ENCODE measurements at places on chromosomes 2 and 18.

- DNase-seq, result no peak
Observed at GRCh38 chr18:44786257-44786656, 105.6 kb downstream of the SETBP1 start.

DNA sequence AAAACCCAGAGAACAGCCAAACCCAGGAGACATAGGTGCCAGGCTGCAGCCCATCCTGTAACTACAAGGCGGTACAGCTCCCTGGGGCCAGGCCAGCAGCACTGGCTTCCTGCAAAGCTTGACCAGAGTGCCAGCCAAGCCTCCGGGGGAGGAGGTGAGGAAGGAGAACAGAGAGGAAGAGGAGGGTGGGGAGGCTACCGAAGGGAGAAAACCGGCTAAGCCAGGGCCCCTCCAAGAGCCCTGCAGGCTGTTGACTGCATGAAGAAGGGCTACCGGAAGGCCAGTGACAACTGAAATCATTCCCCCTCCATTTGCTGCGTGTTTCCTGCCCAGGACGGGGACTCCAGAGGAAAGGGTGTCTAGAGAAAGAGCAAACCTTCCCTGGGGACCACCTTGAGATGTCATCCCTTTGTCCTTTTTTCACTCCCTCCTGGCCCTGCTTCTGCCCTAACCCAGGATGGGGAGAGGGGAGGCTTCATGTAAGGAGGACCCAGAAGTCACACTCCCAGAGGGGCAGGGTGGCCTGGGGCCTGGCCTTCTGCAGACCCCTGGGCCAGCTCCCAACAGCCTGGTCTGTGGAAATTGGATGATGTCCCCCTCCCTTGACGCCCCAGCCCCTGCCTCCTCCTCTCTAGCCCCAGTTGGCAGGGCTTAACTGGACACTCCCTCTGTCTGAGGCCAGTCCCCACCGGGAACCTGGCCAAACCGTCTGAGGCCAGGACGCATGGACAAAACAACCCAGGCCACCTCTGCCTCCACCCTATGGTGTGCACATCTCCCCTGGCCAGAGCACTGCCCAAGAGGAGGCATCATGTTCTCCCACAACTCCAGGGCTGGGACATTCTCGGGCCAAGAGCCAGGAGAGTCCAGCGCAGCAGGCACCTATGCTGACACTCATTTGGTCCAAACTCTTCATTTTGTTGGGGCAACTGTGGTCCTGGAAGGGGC lies 207.8 kb downstream of the CYP26B1 start:
- no peak for DNase-seq

GRCh38 chr2:96531366-96531765 lies 5.2 kb upstream of the ARID5A start:
- no peak for DNase-seq

DNA sequence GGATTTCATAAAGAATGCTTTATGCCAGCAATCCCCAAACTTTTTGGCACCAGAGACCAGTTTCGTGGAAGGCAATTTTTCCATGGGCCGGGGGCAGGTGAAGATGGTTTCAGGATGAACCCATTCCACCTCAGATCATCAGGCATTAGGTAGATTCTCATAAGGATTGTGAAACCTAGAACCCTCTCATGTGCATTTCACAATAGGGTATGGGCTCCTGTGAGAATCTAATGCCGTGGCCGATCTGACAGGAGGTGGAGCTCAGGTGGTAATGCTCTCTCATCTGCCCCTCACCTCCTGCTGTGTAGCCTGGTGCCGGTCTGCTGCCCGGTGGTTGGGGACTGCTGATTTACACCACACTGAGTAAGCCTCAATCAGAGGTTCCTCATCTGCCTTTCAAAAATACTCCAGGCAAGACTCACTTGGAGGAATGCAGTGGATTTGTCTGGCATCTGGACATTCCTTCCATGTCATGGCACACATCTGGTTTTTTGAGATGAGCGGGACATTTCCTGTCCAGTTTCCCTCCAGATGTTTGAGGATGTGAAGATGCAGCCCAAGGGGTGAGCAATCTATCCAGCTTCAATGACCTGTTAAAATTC lies 185.8 kb downstream of the VAPA start:
- DNase-seq, result no peak

DNA sequence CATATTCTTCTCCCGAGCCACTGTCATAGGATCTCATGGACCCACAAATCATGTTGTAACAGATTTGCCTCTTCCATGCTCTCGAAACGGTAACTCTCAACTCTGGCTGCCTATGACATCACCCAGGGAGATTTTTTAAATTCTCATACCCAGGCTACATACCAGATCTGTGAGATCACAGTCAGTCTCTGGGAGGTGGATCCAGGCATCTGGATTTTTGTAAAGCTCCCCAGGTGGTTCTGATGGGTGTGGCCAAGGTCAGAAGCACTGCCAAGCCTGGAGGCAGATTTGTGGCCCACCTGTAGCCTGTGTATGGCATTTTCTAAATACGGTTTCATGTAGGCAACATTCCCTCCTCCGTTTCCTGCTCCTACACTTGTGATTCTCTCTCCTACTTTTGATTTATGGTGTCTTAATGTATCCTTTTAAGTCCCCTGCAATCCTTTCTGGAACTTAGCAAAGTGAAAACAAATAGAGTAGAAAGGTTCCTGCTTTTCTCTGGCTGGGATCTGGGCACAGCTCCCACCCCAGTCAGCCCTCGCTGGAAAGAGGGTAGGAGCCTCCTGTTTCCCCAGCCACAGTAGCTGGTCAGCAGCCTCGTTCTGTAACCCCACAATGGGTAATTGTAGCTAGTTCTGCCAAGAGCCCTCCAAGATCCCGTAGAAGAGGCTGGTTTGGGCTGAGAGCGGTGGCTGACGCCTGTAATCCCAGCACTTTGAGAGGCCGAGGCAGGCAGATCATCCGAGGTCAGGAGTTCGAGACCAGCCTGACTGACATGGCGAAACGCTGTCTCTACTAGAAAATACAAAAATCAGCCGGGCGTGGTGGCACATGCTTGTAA lies 96.2 kb downstream of the KLHL29 start:
- no peak for DNase-seq

DNA sequence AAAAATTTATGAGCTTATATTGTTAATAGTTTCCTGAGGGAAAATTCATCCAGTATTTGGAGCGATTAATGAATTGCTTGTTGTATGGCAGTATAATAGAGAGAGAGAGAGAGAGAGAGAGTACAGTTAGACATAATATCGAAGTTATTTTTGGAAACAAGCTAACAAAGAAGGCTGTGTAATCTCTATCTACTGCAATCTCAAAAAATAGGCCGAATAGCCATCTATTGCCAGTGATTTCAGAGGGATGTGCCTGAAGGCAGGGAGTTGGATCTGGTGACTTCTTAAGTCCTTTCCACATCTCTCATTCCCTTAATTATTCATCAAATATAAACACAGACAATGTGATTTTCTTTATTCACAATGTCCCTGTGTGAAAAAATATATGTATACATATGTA lies 433.1 kb upstream of the RAB12 start:
- no peak for DNase-seq

DNA sequence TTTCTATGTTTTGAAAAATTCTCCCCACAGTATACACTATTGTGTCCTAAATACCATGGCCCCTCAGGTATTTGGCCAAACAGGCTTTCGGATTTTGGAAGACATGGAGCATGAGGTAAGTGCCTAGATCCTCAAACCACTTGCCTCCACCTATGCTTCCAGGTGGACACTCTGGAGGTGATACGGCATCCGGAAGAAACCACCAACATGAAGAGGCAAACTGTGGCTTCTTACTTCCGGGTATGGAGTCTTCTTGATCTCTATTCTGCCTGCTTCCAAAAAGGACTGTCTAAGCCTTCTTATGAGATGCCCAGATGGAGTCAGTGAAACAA lies 252.0 kb upstream of the SP5 start:
- DNase-seq, result no peak

DNA sequence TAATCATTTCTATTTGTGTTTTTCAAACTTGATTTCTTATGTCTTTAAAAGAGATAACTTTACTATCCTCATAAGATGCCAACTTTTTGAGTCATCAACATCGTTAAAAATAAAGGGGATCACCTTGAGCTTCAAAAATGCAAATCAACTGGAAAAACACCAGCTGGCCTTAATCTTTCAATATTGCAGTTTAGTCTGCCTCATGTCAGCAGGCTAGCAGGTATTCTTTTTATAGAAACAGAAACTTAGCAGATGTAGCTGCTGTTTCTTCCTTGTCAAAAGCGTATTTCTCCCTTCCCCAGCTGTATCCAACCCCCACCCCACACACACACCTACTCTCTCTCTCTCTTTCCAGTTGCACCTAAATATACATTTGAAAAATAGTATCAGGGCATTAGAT lies 154.1 kb upstream of the ZNF804A start:
- peak; percentile 78 for DNase-seq

GRCh38 chr2:171523088-171524017 lies 1.1 kb downstream of the CYBRD1 start:
- peak; percentile 61 for DNase-seq

DNA sequence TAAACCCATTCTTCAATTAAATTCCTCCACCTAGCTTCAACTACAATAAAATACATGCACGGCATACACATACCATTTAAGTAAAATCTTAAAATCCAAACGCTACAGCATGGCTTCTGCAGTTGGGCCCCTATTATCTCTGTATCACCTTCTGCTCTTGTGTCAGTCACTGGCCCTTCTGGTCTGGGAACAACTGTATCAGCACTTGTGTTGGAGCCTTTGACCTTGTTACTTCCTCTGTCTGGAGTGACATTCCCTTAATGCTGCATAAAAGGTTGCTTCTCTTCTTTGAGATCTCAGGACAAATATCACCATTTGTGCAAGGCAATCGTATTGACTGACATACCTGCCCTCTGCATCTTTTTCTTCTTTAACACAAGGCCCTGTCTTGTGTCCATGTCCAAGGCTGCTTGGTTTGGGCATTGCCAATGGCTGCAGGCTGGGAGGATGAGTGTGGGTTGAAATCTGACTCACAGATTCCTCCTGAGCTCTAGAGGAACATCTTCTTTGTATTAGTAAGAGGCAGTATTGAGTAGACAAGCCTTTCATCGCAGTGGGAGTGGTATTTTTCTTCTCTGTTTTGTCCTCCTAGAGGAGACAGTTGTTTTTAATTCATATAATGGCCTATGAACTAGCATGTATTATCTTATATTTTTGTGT lies 267.8 kb upstream of the TRIB2 start:
- no peak for DNase-seq

DNA sequence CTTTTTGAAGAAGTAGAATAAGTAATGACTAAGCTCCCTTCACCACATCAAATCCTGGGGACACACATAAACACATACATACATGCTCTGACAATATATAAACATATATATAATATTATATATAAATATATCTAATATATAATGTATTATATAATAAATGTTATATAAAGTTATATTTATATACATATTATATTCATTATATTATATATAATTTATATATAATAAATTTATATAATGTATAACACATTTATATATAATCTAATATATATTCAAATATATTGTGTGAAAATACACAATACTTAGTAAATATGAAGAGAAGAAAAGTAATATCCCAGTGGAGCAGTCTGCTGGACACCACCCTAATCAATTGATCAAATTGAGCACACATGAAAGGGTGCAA lies 2177.9 kb upstream of the CELF4 start:
- no peak for DNase-seq

DNA sequence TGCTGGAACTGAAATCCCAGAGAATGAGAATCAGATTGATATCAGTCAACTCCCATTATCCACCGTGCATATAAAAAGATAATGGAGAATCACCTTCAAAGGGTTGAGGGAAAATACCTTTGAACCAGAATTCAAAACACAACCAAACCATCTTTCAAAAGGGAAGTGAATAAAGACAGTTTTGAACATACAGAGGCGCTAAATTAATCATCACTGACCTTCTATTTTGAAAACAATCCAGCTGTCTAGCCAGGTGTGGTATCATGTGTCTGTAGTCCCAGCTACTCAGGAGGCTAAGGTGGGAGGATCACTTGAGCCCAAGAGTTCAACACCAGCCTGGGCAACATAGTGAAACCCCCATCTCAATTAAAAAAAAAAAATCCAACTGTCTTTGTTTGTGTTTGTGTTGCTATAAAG lies 63.6 kb downstream of the TRABD2A start:
- DNase-seq, result no peak

- DNase-seq, result no peak
Observed at GRCh38 chr18:77250926-77251729, 1.5 kb downstream of the GALR1 start.

GRCh38 chr2:7077660-7078267 lies 160.6 kb downstream of the RNF144A start:
- DNase-seq, result no peak

GRCh38 chr18:75201282-75202270 lies 7.4 kb downstream of the PTGR3 start:
- no peak for DNase-seq

- DNase-seq, result peak; percentile 75
Observed at GRCh38 chr2:205775097-205775877, 93.0 kb downstream of the NRP2 start.

- no peak for DNase-seq
Observed at GRCh38 chr2:72034353-72035095, 113.1 kb downstream of the CYP26B1 start.

- no peak for DNase-seq
Observed at GRCh38 chr2:55530539-55531081, 11.1 kb downstream of the CFAP36 start.

DNA sequence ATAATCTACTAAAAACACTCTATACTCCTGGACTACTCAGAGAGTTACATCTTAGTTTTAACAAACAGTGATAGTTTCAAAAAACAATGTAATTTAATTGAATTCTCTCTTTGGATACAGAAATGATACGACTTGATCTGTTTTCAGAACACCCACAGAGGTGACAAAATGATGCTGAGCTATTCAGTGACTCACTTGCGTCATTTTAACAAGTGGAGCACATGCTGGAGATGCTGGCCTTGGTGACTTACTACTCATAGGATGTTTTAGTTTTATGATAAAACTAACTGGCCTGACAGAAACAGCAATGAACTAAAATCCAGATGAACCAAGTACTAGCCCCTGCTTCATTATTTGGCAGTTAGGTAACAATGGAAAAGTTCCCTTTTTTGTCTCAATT lies 101.3 kb upstream of the ITGB6 start:
- DNase-seq, result no peak

DNA sequence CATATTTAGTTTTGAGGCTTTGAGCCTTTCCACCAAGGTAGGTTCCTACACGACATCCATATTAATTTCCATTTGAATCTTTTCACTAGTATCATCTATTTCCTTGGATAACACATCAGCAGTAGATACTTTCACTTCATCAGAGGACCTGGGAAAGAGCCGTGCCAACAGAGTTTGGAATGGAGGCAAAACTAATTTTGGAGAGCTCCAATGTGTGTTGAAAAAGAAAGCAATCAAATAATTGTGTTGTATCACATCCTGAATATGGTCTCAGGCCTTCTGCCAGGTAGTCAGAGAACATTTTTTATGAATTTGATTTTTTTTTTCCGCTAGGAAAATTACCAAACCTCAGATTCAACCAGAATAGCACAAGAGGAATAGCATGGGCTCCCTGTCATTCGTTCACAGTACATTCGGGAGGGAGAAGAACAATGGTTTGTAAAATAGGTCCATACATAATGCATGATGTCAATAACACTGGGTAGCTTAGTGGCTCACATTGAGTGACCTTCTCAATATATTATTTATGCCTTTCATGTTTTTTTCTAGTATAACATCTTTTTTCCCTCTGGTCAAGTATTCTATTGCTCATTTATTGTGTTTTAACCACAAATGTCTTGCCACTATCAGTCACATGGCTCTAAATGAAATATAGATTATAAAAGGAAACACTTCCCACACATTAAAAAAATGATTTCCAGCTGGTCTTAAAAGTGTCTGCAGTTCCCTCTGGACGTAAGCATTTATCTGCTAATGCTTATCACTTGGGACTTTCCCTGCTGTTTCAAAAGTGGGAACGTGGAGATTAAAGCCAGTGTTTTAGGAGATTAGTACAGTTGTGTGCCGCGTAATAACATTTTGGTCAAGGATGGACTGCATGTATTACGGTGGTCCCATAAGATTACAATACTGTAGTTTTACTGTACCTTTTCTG lies 68.6 kb upstream of the RAPH1 start:
- no peak for DNase-seq
